ENCODE measurements at places on chromosomes 6 and 20.
A peak's percentile ranks its signal among the peaks of the same experiment; 100 is the strongest.

GRCh38 chr20:32476684-32477593 is 108.2 kb downstream of the NOL4L start:
- no peak for ATAC-seq

DNA sequence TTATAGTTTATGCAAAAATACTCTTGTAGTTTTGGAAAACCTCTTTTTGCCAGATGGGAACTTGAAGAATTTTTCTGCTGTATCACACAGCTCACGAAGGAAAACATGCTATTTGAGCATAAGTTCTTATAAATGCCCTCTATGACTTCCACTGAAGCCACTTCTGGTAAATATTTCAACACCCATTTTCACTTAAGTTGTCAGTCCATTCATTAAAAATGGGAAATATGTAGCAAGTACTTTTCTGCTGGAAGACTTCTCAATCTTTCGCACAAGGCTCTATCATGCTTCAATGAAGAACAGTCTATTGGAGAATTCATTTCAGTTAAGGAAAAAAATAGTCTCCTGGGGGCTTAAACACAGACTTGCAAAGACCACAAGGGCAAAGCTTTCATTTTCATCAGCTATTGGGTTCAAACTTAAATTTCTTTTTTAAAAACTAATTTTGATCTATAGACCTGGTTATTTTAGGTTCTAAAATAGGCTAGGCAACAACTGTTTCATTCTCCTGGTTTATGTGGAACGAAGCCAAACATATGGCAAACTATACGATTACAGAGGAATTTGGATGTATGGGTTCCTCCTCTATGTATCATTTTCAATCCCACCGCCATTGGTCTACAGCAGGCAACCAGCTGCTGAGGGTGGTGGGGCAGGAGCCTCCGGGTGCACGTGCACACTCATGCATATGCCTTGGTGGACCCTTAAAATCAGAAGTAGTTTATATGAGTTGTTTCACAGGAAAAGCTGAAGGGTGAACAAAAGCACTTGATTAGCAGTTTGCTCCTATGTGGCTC is 38.7 kb downstream of the LAMA4 start:
- no peak for ATAC-seq

DNA sequence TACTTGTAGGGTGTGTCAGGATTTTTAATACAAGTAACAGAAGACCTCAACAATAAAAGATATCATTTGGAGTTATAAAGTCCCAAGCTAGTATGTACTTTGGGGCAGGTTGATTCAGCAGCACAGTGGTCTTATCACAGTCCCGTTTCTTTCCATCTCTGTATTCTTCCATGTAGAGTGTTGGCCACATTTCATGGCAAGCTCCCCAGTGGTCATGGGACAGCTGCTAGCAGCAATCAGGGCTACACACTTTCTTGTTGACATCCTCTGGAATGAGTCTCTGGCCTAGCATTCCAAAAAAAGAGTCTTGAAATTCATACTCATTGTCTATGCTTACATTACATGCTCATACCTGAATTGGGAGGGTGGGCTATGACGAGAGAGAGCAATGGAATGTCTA is 53.2 kb downstream of the SOBP start:
- ATAC-seq = no peak

GRCh38 chr6:90411292-90411781 is 114.7 kb upstream of the BACH2 start:
- peak; percentile 87 for ATAC-seq

- no peak for ATAC-seq
Measured at GRCh38 chr6:10883312-10884244, 1.7 kb upstream of the GCM2 start.

DNA sequence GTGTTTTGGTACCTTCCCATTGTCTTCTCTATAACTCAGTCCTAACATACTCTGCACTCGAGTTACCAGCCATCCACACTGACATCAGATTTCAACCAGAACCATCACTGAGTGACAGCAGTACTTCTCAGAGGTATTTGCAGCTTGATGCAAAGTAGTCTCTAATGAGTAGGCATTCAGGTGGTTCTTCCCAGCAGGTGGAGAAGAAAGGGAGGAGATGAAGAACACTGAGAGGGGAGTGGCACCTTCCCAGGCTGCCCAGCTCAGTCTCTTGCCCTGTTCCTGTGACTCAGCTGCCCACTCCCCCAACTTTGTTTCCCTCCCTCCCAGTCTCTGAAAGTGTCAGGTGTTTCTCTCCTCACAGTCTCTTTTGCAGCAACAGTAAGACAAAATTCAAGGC is 38.7 kb upstream of the SMIM28 start:
- no peak for ATAC-seq

DNA sequence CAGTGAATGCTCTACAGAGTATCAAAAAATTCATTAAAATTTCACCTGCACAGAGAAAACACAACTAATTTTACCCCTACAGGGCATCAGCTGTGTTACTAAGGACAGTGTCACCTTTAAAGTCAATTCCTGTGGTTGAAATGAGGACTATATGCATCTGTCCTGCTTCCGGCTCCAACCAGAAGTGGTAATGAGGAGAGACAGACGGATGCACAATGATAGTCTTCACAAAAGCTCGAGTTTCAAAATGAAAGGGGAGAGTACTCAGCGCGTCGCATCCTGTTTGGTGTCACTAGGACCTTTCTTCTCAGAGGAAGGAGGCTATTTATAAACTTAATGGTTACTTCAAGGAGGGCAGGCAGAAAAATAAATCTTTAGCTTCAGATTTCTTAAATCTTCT is 86.5 kb downstream of the LYRM4 start:
- peak; percentile 93 for ATAC-seq

DNA sequence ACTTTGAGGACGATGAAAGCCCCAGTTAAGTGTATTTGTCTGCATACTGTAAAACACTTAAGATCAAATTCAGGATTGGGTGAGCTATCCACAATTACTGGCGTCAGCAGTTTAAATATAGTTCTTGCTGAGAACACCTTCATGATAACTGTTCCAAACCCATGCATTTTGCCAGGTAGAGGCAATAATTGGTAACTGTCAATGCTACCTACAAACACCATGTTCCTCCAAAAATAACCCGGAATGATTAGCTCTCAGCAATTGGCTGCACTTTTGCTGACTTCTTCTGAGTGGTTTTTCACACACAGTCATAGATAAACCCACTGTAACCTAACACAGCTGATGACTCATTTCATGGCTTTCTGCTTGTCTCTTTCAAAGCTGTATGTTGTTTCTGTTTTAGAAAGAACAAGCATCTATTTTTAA is 1358.6 kb upstream of the GJE1 start:
- no peak for ATAC-seq

DNA sequence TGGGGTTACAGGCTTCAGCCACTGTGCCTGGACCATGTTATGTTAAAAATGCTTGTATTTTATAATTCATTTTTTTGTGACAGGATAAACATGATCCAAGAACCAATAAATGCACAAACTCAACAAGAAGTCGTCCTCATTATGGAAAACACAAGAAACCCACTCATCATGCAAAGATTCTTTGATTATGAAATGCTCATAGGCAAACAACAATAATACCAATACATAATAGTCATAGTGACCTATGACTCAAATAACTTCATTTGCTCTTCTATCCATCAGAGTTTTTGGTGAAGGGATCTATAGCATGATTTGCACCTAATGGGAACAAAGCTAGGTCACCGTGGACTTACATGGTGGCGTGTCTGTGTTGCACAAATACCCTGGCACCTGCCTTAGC is 217.1 kb upstream of the THEMIS start:
- no peak for ATAC-seq

- no peak for ATAC-seq
Measured at GRCh38 chr6:55011034-55011433, 163.3 kb upstream of the HCRTR2 start.

DNA sequence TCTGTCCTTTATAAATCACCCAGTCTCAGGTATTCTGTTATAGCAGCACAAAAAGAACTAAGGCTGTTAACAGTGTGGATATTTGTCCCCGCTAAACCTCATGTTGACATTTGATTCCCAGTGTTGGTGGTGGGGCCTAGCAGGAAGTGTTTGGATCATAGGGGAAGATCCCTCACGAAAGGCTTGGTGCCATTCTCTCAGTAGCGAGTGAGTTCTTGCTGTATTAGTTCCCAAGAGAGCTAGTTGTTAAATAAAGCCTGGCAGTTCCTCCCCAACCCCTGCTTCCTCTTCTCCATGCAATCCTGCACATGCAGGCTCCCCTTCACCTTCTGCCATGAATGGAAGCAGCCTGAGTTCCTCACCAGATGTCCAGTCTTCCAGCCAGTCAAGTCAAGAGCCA is 29.8 kb upstream of the ERVFRD-1 start:
- ATAC-seq = no peak

- no peak for ATAC-seq
Measured at GRCh38 chr6:123604067-123604466, 32.7 kb downstream of the TRDN start.

DNA sequence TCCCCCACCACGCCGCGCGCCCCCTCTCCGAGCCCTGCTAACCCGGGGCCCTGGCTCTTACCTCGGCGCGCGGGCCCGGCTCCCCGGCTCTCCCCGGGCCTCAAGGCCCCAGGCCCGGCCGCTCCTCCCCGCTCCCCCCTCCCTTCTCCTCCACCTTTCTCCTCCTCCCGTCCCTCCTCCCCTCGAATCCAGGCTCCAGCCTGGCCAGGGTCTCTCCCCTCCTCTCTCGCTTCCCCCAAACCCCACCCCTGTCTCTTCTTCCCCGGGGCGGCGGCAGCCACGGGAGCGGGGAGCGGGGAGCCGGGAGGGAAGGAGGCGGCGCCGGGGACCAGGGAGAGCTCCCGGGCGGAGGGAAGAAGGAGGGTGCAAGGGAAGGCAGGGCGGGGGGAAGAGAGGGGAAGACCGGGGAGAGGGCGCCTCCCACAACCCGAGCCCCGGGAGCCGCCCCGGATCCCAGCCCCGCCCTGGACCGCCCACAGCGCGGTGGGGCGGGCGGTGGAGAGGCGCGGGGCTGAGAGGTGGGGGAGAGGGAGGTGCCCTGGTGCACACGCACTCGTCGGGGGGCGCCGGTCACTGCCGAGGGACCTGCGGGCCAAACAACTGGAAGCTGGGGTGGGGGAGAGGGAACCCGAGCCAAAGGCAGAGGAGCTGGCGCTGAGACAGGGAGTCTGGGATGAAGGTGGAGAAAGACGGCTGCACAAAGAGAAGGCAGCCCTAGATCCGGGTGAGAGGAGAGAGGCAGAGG is at the start of gene GABBR1:
Gene GABBR1 (minus strand): TSS at position 395 of the 745 bp plus-strand sequence. CDS start 798 bp downstream, outside the sequence.
- peak; percentile 78 for ATAC-seq

GRCh38 chr6:152598901-152599537 is 38.1 kb downstream of the SYNE1 start:
- ATAC-seq = no peak

GRCh38 chr6:43896329-43897255 is 126.6 kb downstream of the VEGFA start:
- ATAC-seq = no peak

DNA sequence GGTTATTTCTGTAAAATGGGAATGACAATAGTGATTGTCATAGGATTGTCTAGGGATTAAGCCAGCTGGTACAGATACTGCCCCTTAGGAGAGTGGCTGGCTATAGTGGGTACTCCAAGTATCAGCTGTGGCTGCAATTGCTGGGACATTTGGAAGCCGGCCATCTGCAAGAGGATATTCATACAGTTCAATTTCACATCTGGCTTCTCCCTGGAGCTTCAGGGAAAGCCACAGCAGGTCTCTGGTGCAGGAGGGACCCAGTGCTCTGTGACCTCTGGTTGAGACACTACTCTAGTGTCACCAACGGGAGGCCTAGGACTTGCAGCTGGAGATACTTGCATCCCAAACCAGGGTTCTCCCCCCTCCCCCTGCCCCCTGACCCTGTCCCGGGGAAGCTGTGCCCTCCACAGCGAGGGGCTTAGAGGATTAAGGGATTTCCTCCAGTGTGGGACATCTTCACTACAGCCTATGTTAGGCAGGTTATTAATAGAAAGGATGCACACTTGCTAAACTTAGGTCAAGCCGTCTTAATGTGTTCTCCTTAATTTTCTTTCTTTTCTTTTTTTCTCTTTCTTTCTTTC is 2.7 kb downstream of the SLC2A10 start:
- ATAC-seq = no peak

- ATAC-seq = no peak
Measured at GRCh38 chr6:136720045-136720770, 72.1 kb downstream of the MAP3K5 start.

- no peak for ATAC-seq
Measured at GRCh38 chr6:126824226-126824625, 294.2 kb upstream of the RSPO3 start.

DNA sequence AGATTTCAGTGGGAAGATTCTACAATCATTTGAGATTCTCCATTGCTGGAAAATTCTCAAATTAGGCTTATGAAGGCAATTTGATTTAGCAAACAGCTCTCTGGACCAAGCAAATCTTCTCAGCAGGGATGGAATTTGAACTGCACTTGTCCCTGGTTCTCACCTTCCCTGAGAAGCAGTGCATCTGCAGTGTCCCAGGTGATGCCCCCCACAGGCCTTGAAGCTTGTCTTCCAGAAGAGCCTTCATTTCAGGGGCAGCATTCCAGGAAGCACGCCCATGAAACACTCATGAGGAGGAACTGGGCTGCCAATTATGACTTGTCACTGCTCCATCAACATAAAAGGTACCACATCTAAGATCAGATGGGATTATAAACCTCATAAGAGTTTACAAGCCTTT is 82.8 kb upstream of the HDAC2 start:
- ATAC-seq = no peak

DNA sequence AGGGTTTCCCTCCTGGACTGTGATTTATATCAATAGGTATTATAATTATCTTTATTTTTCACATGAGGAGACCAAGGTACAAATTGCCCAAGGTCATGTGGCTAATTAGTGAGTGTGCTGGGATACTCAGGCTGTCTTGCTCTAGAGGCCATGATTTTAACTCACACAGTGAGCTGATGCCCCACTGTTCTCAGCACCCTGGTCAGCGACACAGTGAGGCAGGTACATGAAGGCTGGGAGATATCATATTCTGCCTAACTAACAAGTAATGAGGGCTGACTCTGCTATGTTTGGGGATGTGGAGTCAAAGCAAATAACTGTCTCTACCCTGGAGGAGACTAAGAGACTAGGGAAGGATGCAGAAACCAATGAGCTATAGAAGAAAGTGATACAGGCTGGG is 501.1 kb downstream of the PTPRT start:
- no peak for ATAC-seq

GRCh38 chr6:154496793-154497517 is 13.5 kb downstream of the CNKSR3 start:
- ATAC-seq = no peak

GRCh38 chr6:129875610-129876520 is 14.8 kb upstream of the TMEM244 start:
- ATAC-seq = peak; percentile 56

All from activated CD4-positive, CD25-positive, alpha-beta regulatory T cell treated with anti-CD3 and anti-CD28 coated beads, Interleukin-2, amount 50 U/mL, for 24 hours (primary cell).